ENCODE measurements at places on chromosomes 5 and 9.

GRCh38 chr9:127255692-127256091 is 8.9 kb upstream of the GARNL3 start:
- DNase-seq: no peak
- H3K27ac ChIP-seq: no peak overlapping the region
- H3K4me3 ChIP-seq: no peak overlapping the region
- peaks cover 3% of the 10 kb centered on the region for H3K36me3 ChIP-seq

GRCh38 chr5:39604491-39604890 is 179.7 kb upstream of the DAB2 start:
- no peaks in the 10 kb centered on the region for H3K27me3 ChIP-seq
- H3K4me1 ChIP-seq: no peaks in the 10 kb centered on the region
- no peak for DNase-seq
- no peak overlapping the region for H3K4me3 ChIP-seq
- H3K36me3 ChIP-seq: no peaks in the 10 kb centered on the region

DNA sequence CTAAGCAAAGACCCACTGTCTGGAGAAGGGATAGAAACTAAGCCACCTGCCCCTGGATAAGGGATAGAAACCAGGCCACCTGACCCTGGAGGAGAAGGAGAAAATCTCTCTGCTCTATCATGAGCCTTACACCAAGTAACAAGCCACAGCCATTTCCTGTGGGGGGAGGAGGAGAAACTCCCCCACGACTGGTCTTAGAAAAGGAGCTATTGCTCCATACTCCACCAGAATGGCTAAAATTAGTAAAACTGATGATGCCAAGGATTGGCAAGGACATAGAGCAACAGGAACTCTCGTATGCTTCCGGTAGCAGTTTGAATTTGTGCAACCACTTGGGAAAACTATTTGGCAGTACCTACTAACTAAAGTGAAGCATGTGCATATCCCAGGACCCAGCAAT is 70.8 kb downstream of the ACTL7B start:
- no peaks in the 10 kb centered on the region for H3K36me3 ChIP-seq
- no peaks in the 10 kb centered on the region for H3K27me3 ChIP-seq
- no peak for DNase-seq
- peaks cover 3% of the 10 kb centered on the region for H3K4me1 ChIP-seq
- H3K27ac ChIP-seq: no peak overlapping the region

- H3K4me3 ChIP-seq: no peak overlapping the region
- no peaks in the 10 kb centered on the region for H3K4me1 ChIP-seq
- no peaks in the 10 kb centered on the region for H3K27me3 ChIP-seq
- no peak for DNase-seq
Observed at GRCh38 chr5:66669862-66670195, 73.6 kb downstream of the MAST4 start.

- H3K27ac ChIP-seq: no peak overlapping the region
- no peaks in the 10 kb centered on the region for H3K36me3 ChIP-seq
- no peak overlapping the region for H3K4me3 ChIP-seq
- H3K27me3 ChIP-seq: no peaks in the 10 kb centered on the region
- no peak for DNase-seq
- no peaks in the 10 kb centered on the region for H3K4me1 ChIP-seq
Observed at GRCh38 chr5:169740435-169740834, 103.4 kb downstream of the DOCK2 start.

DNA sequence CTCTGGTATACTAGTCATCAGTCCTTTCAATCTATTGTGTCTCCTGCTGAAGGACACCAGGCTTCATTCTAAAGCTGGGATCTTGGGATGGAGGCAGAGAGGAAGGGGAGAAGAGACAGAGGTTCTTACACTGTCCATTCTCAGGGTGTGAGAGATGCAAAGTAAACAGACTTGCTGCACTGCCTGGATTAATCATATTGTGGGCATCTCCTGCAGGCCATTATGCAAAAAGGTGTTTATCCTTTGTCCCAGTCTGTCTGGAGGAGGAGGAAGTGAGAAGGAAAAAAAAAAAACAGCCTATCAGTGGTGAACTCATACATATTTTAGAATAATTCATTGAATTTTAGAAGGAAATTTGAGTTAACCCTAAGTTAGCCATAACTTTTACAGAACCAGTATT is 92.9 kb upstream of the TNPO1 start:
- H3K27ac ChIP-seq: no peak overlapping the region
- DNase-seq: no peak
- H3K27me3 ChIP-seq: no peaks in the 10 kb centered on the region
- H3K4me3 ChIP-seq: no peak overlapping the region
- no peaks in the 10 kb centered on the region for H3K4me1 ChIP-seq
- H3K36me3 ChIP-seq: no peaks in the 10 kb centered on the region

GRCh38 chr9:115305543-115305942 is 187.6 kb upstream of the TNC start:
- no peaks in the 10 kb centered on the region for H3K36me3 ChIP-seq
- no peak for DNase-seq
- no peaks in the 10 kb centered on the region for H3K27me3 ChIP-seq
- no peaks in the 10 kb centered on the region for H3K4me1 ChIP-seq
- H3K27ac ChIP-seq: no peak overlapping the region

GRCh38 chr5:151722546-151722945 is 35.8 kb upstream of the SPARC start:
- H3K4me3 ChIP-seq: no peak overlapping the region
- DNase-seq: no peak
- H3K27me3 ChIP-seq: no peaks in the 10 kb centered on the region
- H3K27ac ChIP-seq: no peak overlapping the region
- no peaks in the 10 kb centered on the region for H3K36me3 ChIP-seq
- H3K4me1 ChIP-seq: peaks cover 8% of the 10 kb centered on the region

- H3K4me3 ChIP-seq: no peak overlapping the region
- H3K36me3 ChIP-seq: no peaks in the 10 kb centered on the region
- no peak for DNase-seq
- no peak overlapping the region for H3K27ac ChIP-seq
Observed at GRCh38 chr9:134537951-134538641, 103.5 kb upstream of the COL5A1 start.

- H3K4me1 ChIP-seq: no peaks in the 10 kb centered on the region
- H3K27me3 ChIP-seq: no peaks in the 10 kb centered on the region
- H3K27ac ChIP-seq: no peak overlapping the region
- peaks cover 2% of the 10 kb centered on the region for H3K36me3 ChIP-seq
- no peak overlapping the region for H3K4me3 ChIP-seq
- no peak for DNase-seq
Observed at GRCh38 chr9:104118916-104119315, 24.8 kb downstream of the SMC2 start.

GRCh38 chr9:19255821-19256220 is 25.3 kb downstream of the DENND4C start:
- H3K4me1 ChIP-seq: peaks cover 4% of the 10 kb centered on the region
- H3K27me3 ChIP-seq: no peaks in the 10 kb centered on the region
- H3K4me3 ChIP-seq: no peak overlapping the region
- no peak for DNase-seq

GRCh38 chr5:3131161-3131560 is 379.7 kb upstream of the IRX2 start:
- DNase-seq: no peak
- no peaks in the 10 kb centered on the region for H3K4me1 ChIP-seq
- no peaks in the 10 kb centered on the region for H3K27me3 ChIP-seq
- H3K36me3 ChIP-seq: no peaks in the 10 kb centered on the region

GRCh38 chr5:55113327-55113726 is 10.9 kb downstream of the GZMA start:
- no peaks in the 10 kb centered on the region for H3K27me3 ChIP-seq
- DNase-seq: no peak

DNA sequence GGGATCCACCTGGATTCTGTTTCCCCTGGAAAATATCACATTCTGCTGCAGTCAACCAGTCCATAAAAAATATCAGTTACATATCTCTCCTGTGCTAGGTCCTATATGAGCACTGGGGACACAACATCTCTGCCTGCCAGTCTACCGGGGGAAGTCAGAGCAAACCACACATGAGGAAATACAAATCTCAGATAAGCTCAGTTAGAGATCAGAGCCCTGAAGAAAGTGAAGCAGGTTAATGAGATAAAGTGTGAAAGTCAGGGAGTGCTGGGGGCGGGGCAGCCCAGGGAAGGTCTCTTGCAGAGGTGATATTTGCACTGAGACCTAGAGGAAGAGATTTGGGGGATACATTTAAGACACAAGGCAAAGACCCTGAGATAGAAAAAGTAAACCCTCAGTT is 67.8 kb upstream of the SLC1A1 start:
- no peaks in the 10 kb centered on the region for H3K27me3 ChIP-seq
- no peak overlapping the region for H3K27ac ChIP-seq
- no peaks in the 10 kb centered on the region for H3K36me3 ChIP-seq
- no peak overlapping the region for H3K4me3 ChIP-seq

- no peaks in the 10 kb centered on the region for H3K36me3 ChIP-seq
- H3K4me3 ChIP-seq: no peak overlapping the region
- DNase-seq: no peak
- no peaks in the 10 kb centered on the region for H3K4me1 ChIP-seq
Observed at GRCh38 chr9:87889882-87890252, 7.2 kb downstream of the SPATA31E1 start.

GRCh38 chr5:175494264-175495183 is 16.2 kb downstream of the SFXN1 start:
- DNase-seq: no peak
- no peak overlapping the region for H3K4me3 ChIP-seq
- H3K4me1 ChIP-seq: no peaks in the 10 kb centered on the region
- H3K27me3 ChIP-seq: no peaks in the 10 kb centered on the region
- peaks cover 8% of the 10 kb centered on the region for H3K36me3 ChIP-seq

DNA sequence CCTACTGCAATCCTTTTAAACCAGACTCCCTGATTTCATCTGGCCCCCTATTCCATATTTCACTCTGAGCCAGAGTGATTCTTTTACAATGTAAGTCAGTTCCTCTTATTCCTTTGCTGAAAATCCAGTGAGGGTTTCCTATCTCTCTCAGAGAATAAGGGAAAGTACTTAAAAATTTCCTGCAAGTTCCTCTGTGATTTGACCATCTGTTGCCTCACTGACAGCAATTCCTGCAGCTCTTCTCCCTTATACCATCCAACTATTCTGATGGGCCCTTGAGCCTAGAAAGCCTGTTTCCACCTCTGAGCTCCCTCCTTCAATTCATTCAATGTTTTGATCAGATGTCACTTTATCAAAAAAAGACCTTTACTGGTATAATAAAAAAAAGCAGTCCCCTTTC is 317.1 kb upstream of the CCNH start:
- no peak overlapping the region for H3K4me3 ChIP-seq
- H3K27me3 ChIP-seq: no peaks in the 10 kb centered on the region
- no peaks in the 10 kb centered on the region for H3K36me3 ChIP-seq
- no peak overlapping the region for H3K27ac ChIP-seq
- no peaks in the 10 kb centered on the region for H3K4me1 ChIP-seq

GRCh38 chr5:54146916-54147315 is 163.5 kb downstream of the ARL15 start:
- H3K27ac ChIP-seq: no peak overlapping the region
- H3K36me3 ChIP-seq: no peaks in the 10 kb centered on the region
- H3K27me3 ChIP-seq: no peaks in the 10 kb centered on the region
- H3K4me3 ChIP-seq: no peak overlapping the region
- H3K4me1 ChIP-seq: no peaks in the 10 kb centered on the region

DNA sequence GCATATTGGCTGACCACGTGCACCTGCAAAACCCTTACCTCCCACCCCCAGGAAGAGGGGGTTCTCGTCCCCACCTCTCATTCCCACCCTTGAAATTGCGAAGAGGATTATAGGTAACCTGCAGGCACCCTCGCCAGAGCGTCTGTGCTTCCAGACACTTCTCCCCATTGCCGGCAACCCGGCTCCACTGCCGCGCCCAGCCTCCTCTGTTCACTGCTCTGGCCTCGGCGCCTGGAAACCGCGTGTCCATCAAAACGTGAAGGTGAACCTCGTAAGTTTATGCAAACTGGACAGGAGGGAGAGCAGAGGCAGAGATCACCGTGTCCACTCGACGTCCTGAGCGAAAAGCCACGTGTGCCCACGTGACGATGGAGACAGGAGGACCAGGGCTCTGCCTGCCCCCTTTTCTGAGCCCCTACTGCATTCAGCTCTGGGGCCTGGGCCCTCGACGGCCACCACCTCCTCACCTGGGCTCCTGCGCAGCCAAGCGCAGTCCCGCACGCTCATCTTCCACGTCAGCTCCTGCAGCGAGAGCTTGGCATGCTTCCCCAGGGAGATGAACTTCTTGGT is 1.9 kb downstream of the TERT start:
- peaks cover 13% of the 10 kb centered on the region for H3K4me1 ChIP-seq
- no peak overlapping the region for H3K4me3 ChIP-seq
- H3K36me3 ChIP-seq: no peaks in the 10 kb centered on the region
- DNase-seq: peak; percentile 42

- no peak overlapping the region for H3K4me3 ChIP-seq
- DNase-seq: no peak
- no peaks in the 10 kb centered on the region for H3K27me3 ChIP-seq
- H3K27ac ChIP-seq: no peak overlapping the region
Observed at GRCh38 chr5:154786414-154786813, 31.2 kb downstream of the LARP1 start.

- H3K4me3 ChIP-seq: no peak overlapping the region
- peaks cover 3% of the 10 kb centered on the region for H3K4me1 ChIP-seq
- DNase-seq: no peak
- H3K27ac ChIP-seq: no peak overlapping the region
- H3K36me3 ChIP-seq: no peaks in the 10 kb centered on the region
Observed at GRCh38 chr5:111427762-111428161, 84.6 kb downstream of the STARD4 start.

GRCh38 chr5:158801268-158801667 is 298.4 kb downstream of the EBF1 start:
- no peak overlapping the region for H3K4me3 ChIP-seq
- H3K36me3 ChIP-seq: no peaks in the 10 kb centered on the region
- no peak overlapping the region for H3K27ac ChIP-seq
- DNase-seq: no peak
- no peaks in the 10 kb centered on the region for H3K27me3 ChIP-seq
- no peaks in the 10 kb centered on the region for H3K4me1 ChIP-seq

GRCh38 chr5:147427521-147428401 is 82.1 kb downstream of the DPYSL3 start:
- 0 out of 2 replicates have a peak overlapping the region, but pooled peaks have one; percentile 29 for H3K27ac ChIP-seq
- peaks cover 17% of the 10 kb centered on the region for H3K36me3 ChIP-seq
- H3K4me3 ChIP-seq: no peak overlapping the region
- H3K27me3 ChIP-seq: no peaks in the 10 kb centered on the region
- no peak for DNase-seq

DNA sequence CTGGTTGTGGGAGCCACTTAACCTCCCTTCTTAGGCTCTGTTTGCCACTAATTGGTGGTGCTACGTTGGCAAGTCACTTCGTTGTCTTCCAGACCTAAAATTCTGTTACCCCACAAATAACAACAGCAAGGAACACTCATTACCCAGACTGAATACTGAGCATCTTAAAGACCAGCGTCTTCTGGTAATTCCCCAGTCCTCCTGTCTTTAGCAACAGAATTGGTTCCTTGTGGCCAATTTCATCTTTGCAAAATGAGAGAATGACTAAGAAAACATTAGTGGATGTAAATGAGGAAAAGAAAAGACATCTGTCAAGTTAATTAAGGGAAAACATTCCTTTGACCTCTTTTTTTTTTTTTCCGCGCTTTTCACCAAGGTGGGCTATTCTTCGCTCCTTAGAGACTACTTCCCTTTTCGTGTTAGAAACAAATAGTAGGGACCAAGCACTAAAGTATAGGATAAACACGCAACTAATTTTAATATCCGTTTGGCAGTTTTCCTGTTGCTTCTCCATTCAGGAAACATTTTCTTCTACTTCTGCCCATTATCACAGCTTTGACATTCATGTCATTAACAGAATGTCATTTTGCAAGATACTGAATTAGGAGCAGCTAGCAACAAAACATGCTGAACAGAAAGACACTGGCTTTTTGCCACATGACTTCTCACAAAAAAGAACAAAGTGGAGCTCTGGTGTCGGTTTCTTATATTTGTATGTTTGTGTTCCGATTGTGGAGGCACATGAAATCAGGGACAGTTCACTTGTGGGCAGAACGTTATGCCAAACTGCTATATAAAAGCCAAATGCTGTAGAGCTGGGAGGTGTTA is 154.2 kb downstream of the CD180 start:
- DNase-seq: no peak
- H3K27me3 ChIP-seq: no peaks in the 10 kb centered on the region
- no peak overlapping the region for H3K4me3 ChIP-seq
- no peaks in the 10 kb centered on the region for H3K4me1 ChIP-seq
- H3K27ac ChIP-seq: no peak overlapping the region
